ENCODE measurements at places on chromosomes 4 and X.
A peak's percentile ranks its signal among the peaks of the same experiment; 100 is the strongest.

- no peak for DNase-seq
Measured at GRCh38 chrX:134929808-134930207, 61.0 kb upstream of the SMIM10 start.

GRCh38 chrX:14497184-14497666 is 32.1 kb upstream of the GLRA2 start:
- DNase-seq = no peak

DNA sequence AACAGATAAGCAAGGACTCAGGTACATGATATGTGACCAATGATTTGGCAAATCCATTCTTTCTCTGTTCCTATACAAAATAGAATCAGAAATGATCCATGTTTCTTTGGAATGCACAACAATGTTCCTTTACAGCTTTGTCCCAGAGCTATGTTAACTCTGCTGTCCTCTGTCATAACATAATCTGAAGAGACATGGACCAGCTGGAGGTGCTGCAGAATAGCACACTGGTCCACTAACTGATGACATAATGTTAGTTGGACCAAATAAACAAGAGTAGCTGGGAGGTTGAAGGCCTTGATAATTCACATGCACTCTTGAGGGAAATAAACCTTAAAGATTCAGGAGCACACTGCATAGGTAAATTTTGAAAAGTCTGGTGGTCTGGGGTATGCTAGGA is 23.0 kb upstream of the DHX15 start:
- no peak for DNase-seq

DNA sequence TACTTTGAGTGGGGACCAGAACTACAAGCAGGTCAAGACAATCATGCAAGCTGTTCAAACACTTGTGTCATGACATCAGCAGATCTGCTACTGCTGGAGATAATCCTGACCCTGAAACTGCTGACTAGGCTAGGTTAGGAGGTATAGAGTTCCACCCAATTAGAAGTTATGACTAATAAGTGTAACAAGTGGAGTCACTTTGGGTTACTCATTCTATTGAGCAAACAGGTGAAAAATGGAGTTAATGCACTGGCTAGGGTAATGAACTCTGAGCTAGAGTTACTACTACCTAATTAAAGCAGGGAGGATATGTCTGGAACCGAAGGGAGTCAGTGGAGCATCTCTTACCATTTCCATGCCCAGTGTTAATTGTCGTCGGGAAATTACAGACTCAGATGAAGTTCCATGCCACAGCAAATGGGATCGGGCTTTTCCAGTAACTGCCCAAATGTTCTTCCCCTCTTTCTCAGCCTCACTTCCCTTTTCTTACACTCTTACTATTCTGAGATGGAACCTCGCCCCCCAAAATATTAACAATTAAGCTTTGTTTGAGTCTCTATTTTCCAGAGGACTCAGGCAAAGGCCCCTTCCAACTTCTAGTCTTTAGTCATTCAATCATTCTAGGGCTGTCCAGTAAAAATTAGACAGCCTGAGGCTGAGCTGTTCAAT is 19.8 kb upstream of the MANBA start:
- DNase-seq = no peak

DNA sequence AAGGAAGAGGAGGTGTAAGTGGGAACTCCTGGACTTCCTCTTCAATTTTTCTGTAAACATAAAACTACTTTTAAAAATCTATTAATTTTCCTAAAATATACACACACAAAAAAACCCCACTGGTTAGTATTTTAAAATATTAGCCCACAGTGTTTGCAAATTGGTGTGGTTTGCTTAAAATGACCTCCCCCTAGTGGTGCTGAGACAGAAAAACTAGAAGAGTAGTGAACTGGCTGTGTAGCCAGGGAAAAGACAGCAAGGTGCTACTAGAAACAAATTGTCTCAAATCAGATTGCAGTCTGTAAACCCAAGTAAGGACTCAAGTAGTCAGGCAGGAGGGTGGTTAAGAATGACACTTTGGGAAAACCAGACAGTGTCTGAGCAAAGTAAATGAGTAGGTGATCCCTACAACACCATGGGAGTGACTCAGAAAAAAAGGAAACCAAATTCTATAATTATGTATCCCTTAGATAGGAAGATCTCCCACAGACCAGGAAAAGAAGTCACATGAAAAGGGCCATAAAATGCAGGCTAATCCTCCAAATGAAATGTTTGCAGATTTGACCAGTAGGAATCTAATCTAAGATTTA is 26.0 kb downstream of the AMTN start:
- no peak for DNase-seq

GRCh38 chr4:110487873-110488272 is 11.9 kb downstream of the ENPEP start:
- no peak for DNase-seq

GRCh38 chr4:24924309-24924781 is 11.5 kb upstream of the CCDC149 start:
- no peak for DNase-seq

DNA sequence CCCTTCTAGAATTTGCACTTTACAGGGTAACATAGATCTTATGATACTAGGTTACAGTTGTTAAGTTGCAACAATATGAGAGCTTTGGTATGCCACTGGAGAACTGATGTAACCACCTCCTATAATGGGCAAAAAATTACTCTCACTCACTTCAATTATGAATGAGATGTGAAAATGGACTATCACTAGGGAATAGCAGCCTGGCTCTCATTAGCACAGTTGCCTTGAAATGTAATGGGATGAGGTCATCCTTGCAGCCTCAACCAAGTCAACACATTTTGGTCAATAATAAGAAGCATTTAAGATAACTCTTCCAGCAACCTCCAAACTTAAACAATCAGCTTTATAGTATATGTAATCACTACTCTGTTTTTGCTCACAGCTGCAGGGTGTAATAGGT is 69.4 kb downstream of the TBC1D9 start:
- no peak for DNase-seq

DNA sequence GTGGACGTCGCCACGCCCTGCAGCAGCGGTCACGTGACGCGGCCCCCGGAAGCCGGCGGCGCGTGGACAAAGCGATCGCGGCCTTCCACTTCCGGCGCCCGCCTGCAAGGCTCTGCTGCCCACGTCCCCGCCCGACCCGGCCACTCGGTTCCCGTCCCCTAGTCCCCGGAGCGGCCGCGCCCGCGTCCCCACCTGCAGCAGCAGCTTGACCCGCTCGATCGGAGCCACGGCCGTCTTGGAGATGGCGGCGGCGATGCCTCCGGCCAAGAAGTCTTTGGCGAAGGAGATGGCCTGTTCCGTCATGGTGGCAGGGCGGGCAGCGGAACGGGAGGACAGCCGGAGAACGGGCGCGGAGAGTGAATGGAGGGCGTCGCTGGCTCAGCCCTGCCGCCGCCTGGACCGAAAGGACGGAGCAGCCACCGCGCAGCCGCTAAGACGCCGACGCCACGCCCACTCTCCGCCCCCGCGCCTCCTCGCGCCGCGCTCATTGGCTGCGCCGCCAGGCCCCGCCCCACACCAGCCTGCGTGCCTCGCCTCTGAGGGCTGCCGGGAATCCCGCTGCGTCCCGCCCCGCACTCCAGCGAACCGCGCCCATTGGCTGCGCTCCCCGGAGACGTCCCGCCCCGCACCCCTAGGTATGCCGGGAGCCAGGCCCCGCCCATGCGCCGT is at the start of gene SLC25A6:
Gene SLC25A6 (minus strand): TSS at position 407 of the 669 bp plus-strand sequence. CDS start 104 bp downstream, at position 303.
- peak; percentile 98 for DNase-seq

GRCh38 chrX:70973221-70973620 is 42.3 kb upstream of the SLC7A3 start:
- no peak for DNase-seq

DNA sequence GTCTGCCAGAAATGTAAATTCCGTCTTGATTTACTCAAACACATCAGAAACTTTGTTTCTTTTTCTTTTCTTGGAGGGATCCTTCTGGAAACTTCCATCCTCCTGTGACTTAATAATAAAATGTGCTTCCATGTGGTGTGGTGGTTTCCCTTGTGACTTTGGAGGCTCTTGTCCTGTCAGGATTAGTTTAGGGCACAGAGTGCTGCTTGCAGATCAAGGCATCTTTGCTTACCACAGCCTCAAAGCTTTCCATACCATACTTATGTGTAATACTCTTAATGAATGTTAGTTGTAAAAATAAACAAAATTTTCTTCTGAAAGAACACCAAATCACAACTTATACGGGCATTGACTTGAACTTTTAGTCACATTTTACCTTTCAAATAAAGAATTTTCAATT is 27.4 kb downstream of the GBA3 start:
- no peak for DNase-seq

- no peak for DNase-seq
Measured at GRCh38 chr4:153159016-153159415, 45.2 kb upstream of the TRIM2 start.

Measured in GM18507 (cell line).